Spleen (tissue), 13 donors: ENCODE measurements at places on chromosomes 6 and 20.
A peak's percentile ranks its signal among the peaks of the same experiment; 100 is the strongest.

DNA sequence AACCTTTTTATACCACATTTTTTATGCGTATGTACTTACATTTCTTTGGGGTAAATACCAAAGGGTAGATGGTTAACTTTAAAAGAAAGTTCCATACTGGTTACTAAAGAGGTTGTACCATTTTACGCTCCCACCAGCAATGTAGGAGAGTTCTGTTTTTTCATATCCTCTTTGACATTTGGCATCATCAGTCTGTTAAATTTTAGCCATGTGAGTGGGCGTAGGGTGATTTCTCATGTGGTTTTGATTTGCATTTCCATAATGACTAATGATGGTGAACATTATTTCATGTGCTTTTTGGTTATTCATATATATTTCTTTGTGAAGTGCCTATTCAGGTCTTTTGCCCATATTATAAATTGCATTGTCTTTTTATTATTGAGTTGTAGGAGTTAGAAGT is 194.2 kb downstream of the PRL start:
- H3K4me1 ChIP-seq: no peaks in the 10 kb centered on the region
- no peak overlapping the region for H3K27ac ChIP-seq
- no peaks in the 10 kb centered on the region for H3K27me3 ChIP-seq
- no peaks in the 10 kb centered on the region for H3K36me3 ChIP-seq

DNA sequence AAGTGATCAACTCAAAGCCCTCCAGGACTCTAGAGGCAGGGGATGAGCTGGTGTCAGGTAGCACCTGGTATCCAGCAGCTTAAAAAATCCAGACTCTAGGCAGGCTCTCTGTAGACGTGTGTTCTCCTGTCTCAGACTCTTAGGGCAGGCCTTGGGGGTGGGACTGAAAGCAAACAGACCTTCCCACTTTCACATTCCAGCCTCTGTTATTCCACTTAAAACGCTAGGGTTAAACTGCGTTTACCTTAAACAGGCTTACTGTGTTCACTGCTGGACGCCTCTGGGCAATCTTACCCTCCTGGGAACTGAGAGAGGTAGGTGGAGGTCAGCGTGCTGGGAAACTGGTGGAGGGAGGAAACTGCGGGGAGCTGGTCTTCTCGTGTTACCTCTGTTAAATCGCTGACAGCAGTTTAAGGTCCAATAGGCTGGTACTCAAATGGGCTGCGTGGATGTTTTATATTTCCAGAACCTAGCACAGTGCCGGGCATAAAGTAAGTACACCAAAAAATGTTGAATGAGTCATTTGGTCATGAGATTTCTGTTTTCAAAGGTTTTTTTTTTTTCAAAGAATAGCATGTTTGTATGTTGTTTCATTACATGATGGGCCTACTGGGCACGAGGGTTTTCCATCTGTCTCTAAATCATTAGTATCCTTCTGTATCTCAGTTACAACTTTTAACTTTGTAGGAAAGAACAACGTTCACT is at the start of gene GCNT2:
TSS of gene GCNT2 (plus strand) at position 248 of the 705 bp plus-strand sequence. CDS start 7,561 bp downstream, outside the sequence.
- H3K27ac ChIP-seq: peak within 1 kb of the TSS; percentile 72
- no peaks in the 10 kb centered on the region for H3K27me3 ChIP-seq
- H3K4me1 ChIP-seq: peaks cover 75% of the 10 kb centered on the region

GRCh38 chr6:38586992-38587391 is 52.7 kb downstream of the BTBD9 start:
- no peak for DNase-seq
- H3K36me3 ChIP-seq: no peaks in the 10 kb centered on the region
- H3K4me3 ChIP-seq: no peak overlapping the region
- no peaks in the 10 kb centered on the region for H3K27me3 ChIP-seq
- H3K4me1 ChIP-seq: no peaks in the 10 kb centered on the region

DNA sequence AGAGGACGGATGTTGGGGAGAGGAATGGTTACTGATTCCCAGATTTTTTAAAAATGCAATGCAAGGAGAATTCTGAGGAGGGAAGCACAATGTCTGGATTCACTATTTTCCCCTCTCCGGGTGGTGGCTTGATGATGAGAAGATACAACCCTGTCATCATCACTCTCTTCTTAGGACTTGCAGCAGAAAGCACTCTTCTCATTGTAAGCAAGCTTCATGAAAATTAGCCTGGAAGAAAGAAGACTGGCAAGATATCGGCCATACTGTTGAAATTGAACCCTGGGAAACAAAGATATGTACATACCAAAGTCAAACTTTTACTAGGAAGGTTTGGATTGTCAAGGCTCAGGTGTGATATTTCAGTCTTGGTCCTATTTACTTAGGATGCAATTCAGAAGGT is 195.7 kb downstream of the EDN1 start:
- DNase-seq: no peak
- no peaks in the 10 kb centered on the region for H3K36me3 ChIP-seq
- no peaks in the 10 kb centered on the region for H3K27me3 ChIP-seq
- no peak overlapping the region for H3K27ac ChIP-seq
- no peak overlapping the region for H3K4me3 ChIP-seq

- no peak overlapping the region for H3K27ac ChIP-seq
- no peaks in the 10 kb centered on the region for H3K36me3 ChIP-seq
- H3K4me1 ChIP-seq: peaks cover 23% of the 10 kb centered on the region
- no peak overlapping the region for H3K4me3 ChIP-seq
- no peak for DNase-seq
- H3K27me3 ChIP-seq: peaks cover 66% of the 10 kb centered on the region
Measured at GRCh38 chr20:673603-674001, 2.0 kb downstream of the SCRT2 start.

DNA sequence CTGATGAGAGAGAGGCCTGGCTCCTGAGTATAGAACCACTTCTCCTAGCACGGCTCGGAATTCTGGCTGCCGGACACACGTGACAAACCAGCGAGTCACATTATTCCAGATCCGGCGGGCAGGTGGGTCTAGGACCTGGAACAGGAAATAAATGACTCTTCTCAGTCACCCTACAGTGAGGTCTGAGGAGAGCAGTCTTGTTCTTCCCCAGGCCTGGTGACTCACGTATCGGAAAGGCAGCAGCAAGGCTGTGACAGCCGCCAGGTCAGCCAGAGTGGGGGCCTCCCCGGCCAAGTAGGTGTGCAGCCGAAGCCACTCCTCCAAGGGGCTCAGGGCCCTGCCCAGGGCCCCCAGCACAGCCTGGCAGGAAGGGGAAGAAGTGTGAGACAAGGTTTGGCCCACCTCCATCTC is 2.8 kb downstream of the VARS1 start:
- H3K4me3 ChIP-seq: no peak overlapping the region
- no peaks in the 10 kb centered on the region for H3K27me3 ChIP-seq
- peaks cover 90% of the 10 kb centered on the region for H3K4me1 ChIP-seq
- DNase-seq: no peak
- H3K27ac ChIP-seq: no peak overlapping the region
- peaks cover 26% of the 10 kb centered on the region for H3K36me3 ChIP-seq

- no peaks in the 10 kb centered on the region for H3K36me3 ChIP-seq
- no peak for DNase-seq
- H3K4me1 ChIP-seq: no peaks in the 10 kb centered on the region
- H3K27me3 ChIP-seq: no peaks in the 10 kb centered on the region
Measured at GRCh38 chr6:22320750-22321149, 23.9 kb upstream of the PRL start.

- no peak overlapping the region for H3K27ac ChIP-seq
- H3K4me3 ChIP-seq: no peak overlapping the region
- DNase-seq: no peak
- H3K27me3 ChIP-seq: no peaks in the 10 kb centered on the region
- no peaks in the 10 kb centered on the region for H3K4me1 ChIP-seq
- H3K36me3 ChIP-seq: no peaks in the 10 kb centered on the region
Measured at GRCh38 chr20:16785226-16785625, 37.1 kb downstream of the OTOR start.
